ENCODE measurements at places on chromosomes 16 and 17.

GRCh38 chr17:39629898-39630297 is 3.1 kb downstream of the PPP1R1B start:
- DNase-seq: no peak

GRCh38 chr17:79138826-79139225 is 64.2 kb downstream of the ENGASE start:
- no peak for DNase-seq

- no peak for DNase-seq
These were observed 484.5 kb downstream of the KCNJ2 start for GRCh38 chr17:70653850-70654249.

DNA sequence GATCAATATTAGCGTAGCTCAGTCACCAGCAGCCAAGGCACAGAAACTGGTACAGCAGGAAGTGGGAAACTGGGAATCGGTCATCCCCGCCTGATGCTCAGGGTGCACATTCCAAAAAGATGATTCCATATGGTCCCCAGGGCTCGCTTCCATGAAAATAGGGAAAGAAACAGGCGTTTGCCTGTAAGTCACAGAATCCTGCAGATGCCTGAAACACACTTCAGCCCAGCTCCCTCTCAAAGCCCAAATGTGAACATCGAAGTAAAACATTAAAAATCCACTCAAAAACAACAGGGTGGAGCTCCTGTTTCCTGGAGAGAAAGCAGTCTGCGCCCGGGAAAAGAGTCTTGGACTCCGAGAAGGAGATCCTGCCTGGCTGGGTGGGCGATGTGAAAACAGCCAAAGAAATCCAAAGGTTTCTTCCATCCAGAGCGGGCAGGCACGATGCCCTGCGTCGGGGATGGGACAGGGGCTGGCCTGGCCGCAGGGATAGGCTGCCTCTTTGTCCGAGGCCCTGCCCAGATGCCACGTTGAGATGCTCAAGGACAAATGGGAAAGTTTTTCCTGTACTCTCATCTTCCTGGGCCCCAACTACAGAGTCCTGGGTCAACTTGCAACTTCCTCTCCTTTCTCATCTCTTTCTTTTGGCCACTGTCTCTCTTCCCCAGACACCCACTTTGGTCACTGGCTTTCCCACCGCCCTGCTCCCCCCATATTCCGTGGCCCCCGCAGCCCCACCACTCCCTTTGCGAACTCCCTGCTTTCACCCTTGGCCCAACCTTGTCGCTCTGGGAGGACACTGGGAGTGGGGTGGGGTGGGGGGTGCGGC is 743 bp downstream of the WIPI1 start:
- DNase-seq: no peak

- no peak for DNase-seq
These were observed 107.2 kb downstream of the USP32 start for GRCh38 chr17:60284709-60285108.

DNA sequence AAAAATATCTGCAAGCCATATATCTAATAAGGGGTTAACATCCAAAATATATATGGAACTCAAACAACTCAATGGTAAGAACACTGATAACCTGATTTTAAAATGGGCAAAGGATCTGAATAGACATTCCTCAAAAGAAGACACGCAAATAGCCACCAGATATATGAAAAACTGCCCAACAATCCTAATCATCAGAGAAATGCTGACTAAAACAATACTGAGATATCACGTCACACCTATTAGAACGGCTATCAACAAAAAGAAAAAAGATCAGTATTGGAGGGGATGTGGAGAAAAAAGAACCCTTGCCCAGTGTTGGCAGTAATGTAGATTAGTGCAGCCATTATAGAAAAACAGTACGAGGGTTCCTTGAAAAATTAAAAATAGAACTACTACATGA is 97.2 kb downstream of the CEP112 start:
- no peak for DNase-seq

- no peak for DNase-seq
These were observed 154.8 kb upstream of the WSCD1 start for GRCh38 chr17:5915337-5915736.

GRCh38 chr17:67285360-67285759 is 40.4 kb upstream of the HELZ start:
- DNase-seq: no peak

DNA sequence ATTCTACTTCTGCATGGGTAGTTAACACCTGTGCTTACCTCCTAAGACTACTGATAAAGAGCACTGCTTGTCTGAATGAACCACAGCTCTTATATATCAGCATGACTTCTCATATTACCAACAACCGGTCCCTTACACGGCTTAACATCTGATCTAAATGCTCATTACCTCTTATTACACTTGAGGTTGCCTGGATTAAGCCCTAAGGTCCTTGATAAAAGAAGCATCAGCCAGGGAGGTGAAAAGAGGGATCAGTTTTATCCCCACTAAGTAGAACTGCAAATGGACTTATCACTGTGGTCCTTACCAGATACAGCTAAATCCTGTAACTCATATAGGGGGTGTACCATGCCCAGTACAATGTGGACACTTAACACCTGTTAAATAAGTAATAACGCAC is 8.2 kb upstream of the RSKR start:
- no peak for DNase-seq

DNA sequence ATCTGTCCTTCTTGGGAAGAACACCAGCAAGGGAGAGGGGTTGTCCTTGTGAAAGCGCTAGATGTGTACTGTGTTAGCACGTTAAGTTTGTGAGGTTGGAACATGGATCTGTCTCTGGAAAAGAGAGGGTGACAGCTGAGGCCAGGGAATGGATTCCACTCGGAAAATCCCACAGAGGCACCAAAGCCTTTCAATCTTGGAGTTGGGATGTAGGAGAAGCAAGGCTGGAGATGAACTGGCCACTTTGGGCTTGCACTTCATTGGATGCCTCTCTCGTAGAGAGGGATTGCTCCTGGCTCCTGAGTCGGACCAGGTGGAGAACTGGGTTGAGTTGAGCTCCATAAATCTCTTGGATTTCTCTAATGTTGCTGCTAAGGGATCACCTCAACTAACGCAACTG is 67.2 kb downstream of the CCDC182 start:
- DNase-seq: no peak

GRCh38 chr16:6250511-6250910 is 1082.1 kb upstream of the RBFOX1 start:
- DNase-seq: no peak

- no peak for DNase-seq
These were observed 202.1 kb upstream of the PSMD7 start for GRCh38 chr16:74094514-74094913.
